Activated naive CD8-positive, alpha-beta T cell treated with anti-CD3 and anti-CD28 coated beads, Interleukin-2, amount 50 U/mL, for 24 hours (primary cell): ENCODE measurements at places on chromosomes 5 and 9.

- H3K27me3 ChIP-seq = peaks cover 1% of the 10 kb centered on the region
- no peak overlapping the region for H3K27ac ChIP-seq
- no peak overlapping the region for H3K4me3 ChIP-seq
- peaks cover 8% of the 10 kb centered on the region for H3K4me1 ChIP-seq
- H3K36me3 ChIP-seq = peaks cover 9% of the 10 kb centered on the region
Measured at GRCh38 chr9:78112406-78112805, 80.8 kb upstream of the GNAQ start.

- no peaks in the 10 kb centered on the region for H3K27me3 ChIP-seq
- H3K27ac ChIP-seq = no peak overlapping the region
- peaks cover 2% of the 10 kb centered on the region for H3K4me1 ChIP-seq
- no peaks in the 10 kb centered on the region for H3K36me3 ChIP-seq
- H3K4me3 ChIP-seq = no peak overlapping the region
Measured at GRCh38 chr5:65264420-65264819, 217.3 kb downstream of the ADAMTS6 start.

DNA sequence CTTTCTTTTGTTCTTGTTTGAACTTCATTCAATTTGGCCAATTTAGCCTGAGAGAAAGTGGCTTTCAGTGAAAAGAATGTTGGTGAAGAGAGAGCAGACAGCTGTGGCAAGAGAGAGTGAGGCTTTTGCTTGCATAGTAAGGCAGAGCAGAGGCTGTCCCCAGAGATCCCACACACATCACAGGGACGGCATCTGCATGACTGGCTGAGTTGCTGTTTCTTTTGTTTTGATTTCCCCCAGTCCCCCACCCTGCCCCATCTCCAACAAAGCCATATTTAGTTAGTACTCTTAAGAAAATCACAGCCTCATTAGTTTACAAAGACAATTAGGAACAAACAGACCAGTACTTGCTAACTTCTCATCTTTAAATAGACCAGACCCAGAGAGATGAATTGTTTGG is 363.9 kb upstream of the SEMA6A start:
- no peaks in the 10 kb centered on the region for H3K27me3 ChIP-seq
- no peak for DNase-seq
- no peak overlapping the region for H3K27ac ChIP-seq
- no peaks in the 10 kb centered on the region for H3K4me1 ChIP-seq
- H3K4me3 ChIP-seq = no peak overlapping the region

GRCh38 chr5:75640826-75641225 is 29.6 kb downstream of the ANKDD1B start:
- H3K27ac ChIP-seq = no peak overlapping the region
- H3K27me3 ChIP-seq = peaks cover 4% of the 10 kb centered on the region
- DNase-seq = no peak
- H3K36me3 ChIP-seq = no peaks in the 10 kb centered on the region
- no peak overlapping the region for H3K4me3 ChIP-seq

DNA sequence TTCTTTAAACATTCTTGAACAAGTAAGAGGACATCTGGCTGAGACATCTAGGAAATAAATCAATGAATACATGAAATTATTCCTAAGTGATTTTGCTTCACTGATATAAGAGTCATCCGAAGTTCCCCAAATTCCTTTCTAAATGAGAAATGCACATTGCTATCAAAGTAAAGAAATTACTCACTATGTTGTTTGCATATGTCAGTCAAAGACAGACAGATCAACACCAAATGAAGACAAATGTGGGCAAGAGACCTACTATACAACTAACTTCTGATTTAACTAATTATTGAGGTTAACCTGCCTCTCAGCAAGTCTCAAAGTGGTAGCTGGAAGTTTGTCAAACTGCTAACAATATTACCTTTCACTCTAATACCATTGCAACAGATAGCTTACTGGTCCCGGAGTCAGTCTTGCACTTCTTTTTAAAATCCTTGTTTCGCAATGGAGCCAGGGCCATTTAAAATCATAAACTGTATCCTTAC is 13.2 kb downstream of the TUT7 start:
- H3K36me3 ChIP-seq = peaks cover 61% of the 10 kb centered on the region
- no peak overlapping the region for H3K4me3 ChIP-seq
- peaks cover 58% of the 10 kb centered on the region for H3K4me1 ChIP-seq
- no peaks in the 10 kb centered on the region for H3K27me3 ChIP-seq

DNA sequence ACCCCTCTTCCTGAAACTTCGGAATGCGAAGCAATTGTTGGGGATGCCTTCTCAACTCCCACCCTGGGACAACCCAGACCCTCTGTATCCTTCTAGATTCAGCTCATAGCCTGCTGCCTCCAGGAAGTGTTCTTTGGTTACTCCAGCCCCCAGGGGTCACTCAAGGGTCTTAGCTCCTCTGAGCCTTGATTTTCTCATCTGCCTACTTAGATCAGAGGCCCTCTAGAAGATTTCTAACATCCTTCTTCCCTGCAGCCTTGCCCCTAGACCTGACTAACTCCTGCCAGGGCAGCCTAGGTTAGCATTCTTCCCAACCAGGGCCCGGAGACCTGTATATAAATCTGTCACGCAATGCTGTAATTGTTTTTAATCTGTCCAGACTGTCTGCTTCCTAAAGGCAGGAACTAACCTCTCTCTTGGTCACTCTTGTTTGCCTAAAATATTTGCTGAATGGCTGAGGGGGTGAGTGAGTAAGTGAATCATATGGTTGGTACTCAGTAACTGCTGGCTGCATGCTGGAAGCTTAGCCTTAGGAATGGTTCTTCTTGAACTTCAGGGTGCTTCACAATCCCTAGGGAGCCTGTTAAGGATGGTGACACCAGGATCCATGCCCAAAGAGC is 8.2 kb downstream of the GALNT10 start:
- no peak for DNase-seq
- peak overlapping the region; percentile 89 for H3K27ac ChIP-seq
- no peaks in the 10 kb centered on the region for H3K27me3 ChIP-seq
- H3K4me1 ChIP-seq = peaks cover 69% of the 10 kb centered on the region

DNA sequence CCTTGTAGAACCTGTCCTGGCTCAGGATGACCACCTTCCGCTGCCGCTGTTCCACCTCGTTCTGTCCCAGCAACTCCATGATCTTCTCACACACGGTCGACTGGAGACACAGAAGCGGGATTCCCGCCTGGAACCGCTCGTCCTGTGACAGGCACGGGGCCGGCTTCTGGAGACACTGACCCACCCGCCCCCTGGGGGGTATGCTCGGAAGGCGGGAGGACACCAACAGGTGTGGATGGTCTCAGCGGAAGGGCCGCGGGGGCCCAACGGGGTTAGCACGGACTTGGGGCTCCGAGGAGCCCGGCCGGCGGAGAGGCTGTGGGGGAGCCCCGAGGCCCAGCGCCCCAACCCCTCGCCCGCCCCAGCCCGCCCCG is 530 bp downstream of the UCK1 start:
- DNase-seq = peak; percentile 42
- no peaks in the 10 kb centered on the region for H3K27me3 ChIP-seq
- H3K4me3 ChIP-seq = peak overlapping the region; percentile 86
- peaks cover 4% of the 10 kb centered on the region for H3K36me3 ChIP-seq

DNA sequence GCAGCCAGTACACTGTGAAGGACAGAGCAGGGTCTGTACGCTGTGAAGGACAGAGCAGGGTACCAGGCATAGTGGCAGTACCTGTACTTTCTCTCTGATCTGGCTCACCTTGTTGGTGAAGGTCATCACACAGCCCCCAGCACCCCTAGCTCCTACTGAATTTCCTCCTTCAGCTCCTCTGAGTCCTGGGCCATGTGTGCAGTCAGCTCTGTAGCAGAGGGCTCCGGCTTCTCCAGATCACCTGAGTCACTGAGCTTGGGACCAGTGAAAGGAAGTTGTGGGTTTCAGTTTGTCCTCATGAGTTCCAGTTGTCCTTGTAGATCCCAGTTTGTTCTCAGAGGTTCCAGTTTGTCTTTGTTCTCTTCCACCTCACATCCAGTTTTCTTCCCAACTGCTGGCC is 5.5 kb downstream of the NUDT2 start:
- H3K27me3 ChIP-seq = no peaks in the 10 kb centered on the region
- H3K27ac ChIP-seq = no peak overlapping the region
- H3K4me1 ChIP-seq = peaks cover 26% of the 10 kb centered on the region
- no peak overlapping the region for H3K4me3 ChIP-seq
- H3K36me3 ChIP-seq = peaks cover 4% of the 10 kb centered on the region
- DNase-seq = no peak

DNA sequence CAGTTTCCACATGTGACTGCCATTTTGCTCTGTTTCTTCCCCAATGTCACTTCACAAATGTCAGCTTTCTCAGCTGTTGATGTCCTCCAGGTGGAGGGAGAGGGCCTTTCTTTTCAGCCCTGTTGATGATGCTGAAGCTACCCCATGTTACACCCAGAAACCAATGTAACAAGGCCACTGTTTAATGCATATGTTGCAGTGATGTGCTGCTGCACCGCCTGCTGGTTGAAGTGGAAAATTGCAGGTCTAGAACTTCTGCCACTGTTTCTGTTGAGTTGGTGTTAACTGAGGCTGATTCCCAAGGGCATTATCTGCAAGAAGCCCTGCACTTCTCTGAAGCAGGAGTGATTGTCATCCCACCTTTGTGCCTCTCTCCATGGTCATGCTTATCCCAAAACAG is 428.4 kb downstream of the KDM4C start:
- H3K4me1 ChIP-seq = no peaks in the 10 kb centered on the region
- no peak overlapping the region for H3K4me3 ChIP-seq
- H3K27ac ChIP-seq = no peak overlapping the region
- peaks cover 31% of the 10 kb centered on the region for H3K36me3 ChIP-seq
- no peak for DNase-seq

- no peak overlapping the region for H3K27ac ChIP-seq
- no peak for DNase-seq
- H3K27me3 ChIP-seq = peaks cover 11% of the 10 kb centered on the region
Measured at GRCh38 chr9:104969116-104969515, 41.2 kb upstream of the ABCA1 start.

DNA sequence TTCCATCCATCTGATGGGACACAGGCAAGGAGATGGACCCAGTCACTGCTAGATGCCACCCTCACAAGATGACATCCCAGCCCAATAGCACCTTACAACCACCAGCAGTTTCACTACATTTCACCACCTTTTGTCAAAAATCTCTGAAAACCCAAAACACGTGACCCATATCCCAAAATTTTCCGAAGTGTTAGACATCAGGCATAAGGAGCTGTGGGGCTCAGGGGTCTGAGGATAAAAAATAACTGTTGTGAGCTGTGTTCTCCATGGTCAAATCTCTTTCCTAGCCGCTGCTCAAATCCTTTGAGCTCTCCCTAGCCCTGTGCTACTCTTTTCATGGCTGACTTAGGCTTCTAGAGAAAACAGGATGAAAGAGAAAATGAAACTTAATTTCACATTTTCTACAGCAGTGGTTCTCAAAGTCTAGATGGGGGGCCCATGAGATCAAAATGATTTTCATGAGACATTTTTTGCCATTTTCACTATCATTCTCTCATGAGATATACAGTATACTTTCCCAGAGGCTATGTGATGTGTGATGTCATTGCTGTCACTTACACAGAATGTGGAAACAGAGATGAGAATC is 40.7 kb downstream of the TIMD4 start:
- no peaks in the 10 kb centered on the region for H3K27me3 ChIP-seq
- peak overlapping the region; percentile 96 for H3K27ac ChIP-seq
- peaks cover 73% of the 10 kb centered on the region for H3K4me1 ChIP-seq
- peak overlapping the region; percentile 70 for H3K4me3 ChIP-seq
- no peak for DNase-seq
- peaks cover 12% of the 10 kb centered on the region for H3K36me3 ChIP-seq

DNA sequence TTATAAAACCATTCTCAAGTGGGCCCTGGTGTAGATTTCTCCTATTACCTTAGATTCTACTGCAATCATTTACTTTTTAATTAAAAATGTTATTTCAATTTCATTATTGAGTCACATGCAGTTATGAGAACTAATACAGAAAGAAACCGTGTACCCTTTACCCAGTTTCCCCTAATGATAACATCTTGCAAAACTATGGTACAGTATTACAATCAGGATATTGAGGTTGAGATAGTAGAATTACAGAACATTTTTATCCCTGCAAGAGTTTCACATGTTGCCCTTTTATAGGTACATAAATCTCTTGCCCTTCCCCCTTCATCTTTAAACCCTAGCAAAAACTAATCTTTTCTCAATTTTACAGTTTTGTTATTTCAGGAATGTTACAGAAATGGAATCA is 11.0 kb upstream of the OMD start:
- no peak overlapping the region for H3K27ac ChIP-seq
- H3K36me3 ChIP-seq = peaks cover 4% of the 10 kb centered on the region
- no peaks in the 10 kb centered on the region for H3K4me1 ChIP-seq
- DNase-seq = no peak
- no peak overlapping the region for H3K4me3 ChIP-seq

GRCh38 chr5:38286002-38286401 is 27.6 kb downstream of the EGFLAM start:
- no peaks in the 10 kb centered on the region for H3K4me1 ChIP-seq
- DNase-seq = no peak
- H3K27me3 ChIP-seq = no peaks in the 10 kb centered on the region
- H3K27ac ChIP-seq = no peak overlapping the region
- no peaks in the 10 kb centered on the region for H3K36me3 ChIP-seq

DNA sequence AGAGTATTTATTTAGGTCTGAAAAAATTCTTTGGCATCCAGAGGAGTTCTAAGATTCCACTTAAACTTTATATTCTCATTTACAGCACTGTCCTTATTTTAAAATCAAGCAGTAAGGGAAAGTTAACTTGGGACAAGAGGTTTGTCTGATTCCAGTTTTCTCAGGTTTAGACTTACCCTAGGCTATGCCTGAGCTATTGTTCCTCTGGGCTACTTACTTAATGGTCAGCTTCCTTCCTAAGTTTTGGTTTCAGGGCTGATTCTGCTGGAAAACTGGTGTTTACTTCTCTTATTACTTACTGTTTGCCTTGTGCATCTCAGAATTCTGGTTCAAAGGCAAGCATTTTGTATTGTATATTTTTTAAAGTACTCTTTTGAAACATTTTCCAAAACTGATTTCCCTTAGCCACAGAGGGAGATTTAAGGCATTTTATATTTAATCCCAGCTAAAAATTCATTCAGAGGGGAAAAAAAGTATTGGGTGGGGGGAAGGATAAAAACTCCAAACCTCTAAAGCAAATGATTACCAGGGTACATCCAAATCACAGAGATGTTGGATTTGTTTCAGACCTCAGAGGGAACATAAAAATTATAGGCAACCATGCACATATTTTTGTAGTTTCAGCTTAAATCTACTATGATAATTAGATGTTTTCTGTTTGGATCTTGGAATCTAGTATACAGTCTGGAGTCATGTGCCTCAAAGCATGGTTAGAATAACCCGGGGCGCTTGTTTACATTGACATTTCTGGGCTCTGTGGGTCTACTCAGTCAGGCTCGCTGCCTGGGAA is 290.0 kb downstream of the ARHGAP26 start:
- H3K27ac ChIP-seq = no peak overlapping the region
- DNase-seq = no peak
- H3K27me3 ChIP-seq = no peaks in the 10 kb centered on the region
- no peak overlapping the region for H3K4me3 ChIP-seq

- no peak overlapping the region for H3K27ac ChIP-seq
- DNase-seq = no peak
- H3K27me3 ChIP-seq = peaks cover 39% of the 10 kb centered on the region
- H3K4me3 ChIP-seq = no peak overlapping the region
- H3K36me3 ChIP-seq = peaks cover 25% of the 10 kb centered on the region
Measured at GRCh38 chr9:97866848-97867247, 13.8 kb downstream of the FOXE1 start.

- no peak overlapping the region for H3K27ac ChIP-seq
- H3K36me3 ChIP-seq = no peaks in the 10 kb centered on the region
- no peak for DNase-seq
- H3K27me3 ChIP-seq = peaks cover 4% of the 10 kb centered on the region
Measured at GRCh38 chr5:7418276-7418675, 22.3 kb downstream of the ADCY2 start.

- H3K36me3 ChIP-seq = no peaks in the 10 kb centered on the region
- H3K27ac ChIP-seq = no peak overlapping the region
- H3K4me1 ChIP-seq = peaks cover 23% of the 10 kb centered on the region
Measured at GRCh38 chr5:172407241-172407691, 47.1 kb downstream of the SH3PXD2B start.

GRCh38 chr5:91382530-91383026 is 539 bp downstream of the ARRDC3 start:
- DNase-seq = peak; percentile 18
- peak overlapping the region; percentile 98 for H3K27ac ChIP-seq
- H3K4me3 ChIP-seq = peak overlapping the region; percentile 92
- H3K36me3 ChIP-seq = peaks cover 5% of the 10 kb centered on the region
